ENCODE measurements at places on chromosomes 4 and X.

GRCh38 chr4:53908661-53909078, 155.7 kb downstream of the CHIC2 start:
- DNase-seq: no peak

- no peak for DNase-seq
Measured at GRCh38 chrX:48460606-48461005, 9.5 kb downstream of the SLC38A5 start.

DNA sequence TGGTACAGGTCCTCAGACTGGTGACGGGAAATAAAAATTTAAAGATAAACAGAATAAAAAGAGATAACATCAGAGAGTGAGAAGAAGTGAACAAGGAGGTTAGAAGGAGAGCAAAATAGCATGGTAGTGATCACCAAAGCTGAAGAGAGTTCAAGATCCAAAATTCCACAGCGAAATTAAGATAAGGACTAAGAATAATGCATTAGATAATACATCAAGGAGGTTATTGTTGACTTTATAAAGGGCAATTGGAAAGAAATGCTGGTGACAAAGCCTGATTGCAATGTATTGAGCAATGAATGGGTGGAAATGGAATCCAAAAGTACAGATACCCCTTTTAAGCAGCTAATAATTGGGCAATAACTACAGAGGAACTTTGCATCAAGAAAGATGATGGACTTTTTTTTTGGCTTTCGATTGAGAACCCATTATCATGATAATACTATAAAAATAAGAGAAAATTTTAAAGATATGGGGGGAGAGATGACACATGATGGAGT, 101.6 kb upstream of the MAP9 start:
- no peak for DNase-seq

DNA sequence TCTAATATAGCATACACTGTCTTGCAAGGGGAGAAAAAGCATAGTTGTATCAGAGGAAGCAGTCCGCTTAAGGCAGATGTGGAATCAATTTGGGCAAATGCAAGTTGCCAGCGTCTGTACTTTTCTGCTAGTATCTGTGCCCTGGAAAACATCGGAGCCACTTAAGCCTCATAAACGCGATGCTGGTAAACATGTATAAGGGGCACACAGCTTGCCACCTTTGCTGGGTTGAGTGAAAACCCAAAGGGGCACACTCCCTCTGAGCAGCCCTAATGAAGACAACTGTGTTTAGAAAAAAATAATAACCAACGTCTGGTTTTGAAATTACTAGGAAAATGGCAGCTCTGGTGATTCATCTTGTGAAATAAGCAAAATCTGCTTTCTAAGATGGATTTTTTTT, 24.3 kb downstream of the SMIM20 start:
- DNase-seq: no peak

- DNase-seq: no peak
Measured at GRCh38 chr4:180751009-180751408, 1492.2 kb upstream of the TENM3 start.

DNA sequence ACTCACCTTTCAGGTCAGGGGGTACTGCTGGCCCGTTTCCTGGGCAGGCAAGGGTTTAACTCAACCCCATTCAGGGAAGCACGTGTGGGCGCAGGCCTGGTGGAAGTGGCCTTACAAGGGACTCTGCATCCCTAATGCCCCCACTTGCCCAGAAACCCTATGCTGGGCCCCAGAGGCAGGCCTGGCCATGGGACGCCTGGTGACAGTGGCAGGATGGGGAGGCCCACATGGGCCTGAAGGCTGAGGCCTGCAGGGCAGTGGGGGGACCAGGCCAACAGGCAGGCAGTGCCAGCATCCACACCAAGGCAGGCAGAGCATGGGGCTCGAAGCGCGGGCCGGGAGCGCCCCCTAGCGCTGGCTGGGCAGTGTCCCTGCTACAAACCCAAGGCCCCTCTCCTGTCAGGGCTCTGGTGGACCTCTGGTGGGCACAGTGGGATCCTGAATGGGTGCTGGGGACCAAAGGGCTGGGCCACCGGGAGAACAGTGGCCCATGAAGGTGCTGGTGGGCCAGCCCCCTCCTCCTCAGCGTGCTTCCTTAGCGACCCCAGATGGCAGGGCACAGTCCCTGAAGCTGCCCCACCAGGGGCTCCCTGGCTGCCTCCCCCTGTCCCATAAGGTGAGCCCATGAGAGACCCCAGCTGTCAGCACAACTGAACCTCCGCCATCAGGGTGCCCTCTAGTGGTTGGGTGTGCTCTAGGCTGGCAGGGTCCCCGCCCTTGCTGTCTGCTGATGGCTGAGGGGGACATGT, 16.8 kb downstream of the FGFR3 start:
- peak; percentile 81 for DNase-seq

DNA sequence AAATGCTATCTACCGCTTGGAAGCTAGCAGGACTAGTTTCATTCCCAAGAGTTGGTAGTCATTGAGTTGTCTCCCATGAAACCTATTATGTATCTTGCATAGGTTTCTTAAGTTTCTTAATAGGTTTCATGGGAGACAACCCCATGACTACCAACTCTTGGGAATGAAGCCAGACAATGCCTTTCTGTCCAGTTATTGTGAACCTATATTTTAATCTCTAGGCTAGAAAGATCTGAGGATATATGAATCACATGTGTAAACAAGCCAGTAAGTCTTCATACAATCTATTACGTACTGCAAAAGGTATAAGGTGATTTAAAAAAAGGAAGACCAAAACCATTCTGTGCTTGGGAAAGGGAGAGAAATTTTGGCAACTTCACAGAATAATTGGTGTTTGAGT, 162.6 kb downstream of the INPP4B start:
- DNase-seq: no peak

GRCh38 chr4:138279286-138279685, 37.1 kb upstream of the SLC7A11 start:
- DNase-seq: no peak

- DNase-seq: no peak
Measured at GRCh38 chr4:4854649-4855295, 4.7 kb upstream of the MSX1 start.

GRCh38 chr4:185016101-185016940, 2.0 kb upstream of the HELT start:
- DNase-seq: peak; percentile 34

- DNase-seq: no peak
Measured at GRCh38 chr4:171812333-171812664, 905 bp upstream of the GALNTL6 start.

- no peak for DNase-seq
Measured at GRCh38 chrX:53135581-53135980, 41.6 kb downstream of the KANTR start.

- DNase-seq: no peak
Measured at GRCh38 chr4:98673288-98673644, 14.9 kb upstream of the TSPAN5 start.

GRCh38 chr4:19473569-19473968, 778.1 kb upstream of the SLIT2 start:
- no peak for DNase-seq

- DNase-seq: no peak
Measured at GRCh38 chrX:31070057-31070468, 1.8 kb downstream of the FTHL17 start.

- no peak for DNase-seq
Measured at GRCh38 chrX:85309717-85310116, 65.9 kb downstream of the ZNF711 start.

DNA sequence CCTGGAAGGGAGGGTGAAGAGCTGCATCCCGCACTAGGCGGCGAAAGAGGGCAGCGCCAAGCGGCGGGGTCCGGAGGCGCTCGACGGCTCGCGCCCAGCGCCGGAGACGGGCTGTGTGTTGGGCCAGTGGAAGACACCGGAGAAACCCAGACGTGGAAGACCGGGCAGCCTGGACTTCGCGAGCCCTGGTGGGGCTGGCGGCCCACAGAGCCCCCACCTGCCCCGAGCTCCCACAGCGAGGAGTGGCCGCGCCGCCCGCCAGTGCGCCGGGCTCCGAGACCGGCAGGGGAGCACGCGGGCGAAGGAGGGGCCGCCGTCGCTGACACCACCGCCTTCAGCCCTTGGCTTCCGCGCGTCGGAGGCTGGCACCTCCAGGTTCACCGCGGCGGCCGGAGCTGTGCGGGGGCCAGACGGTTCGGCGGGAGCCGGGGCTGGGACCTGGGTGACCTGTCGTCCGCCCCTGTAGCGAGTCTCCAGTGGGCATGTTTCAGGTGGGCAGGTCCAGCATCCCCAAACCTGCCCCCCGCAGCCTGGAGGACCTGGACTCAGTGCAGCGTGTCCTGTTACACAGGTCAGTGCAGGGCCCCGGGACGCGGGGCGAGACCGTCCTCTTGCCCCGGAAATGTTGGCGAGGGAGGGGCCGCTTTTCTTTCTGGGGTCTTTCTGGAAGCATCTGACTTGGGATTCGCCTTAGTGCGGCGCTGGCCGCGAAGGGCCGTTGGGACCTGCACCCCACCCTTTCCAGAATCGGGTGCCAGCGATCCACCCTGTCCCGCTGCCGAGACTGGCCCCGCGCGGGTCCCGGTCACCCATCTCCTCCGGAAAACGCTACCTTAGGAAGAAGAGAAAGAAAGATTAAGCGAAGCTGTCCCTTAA, 9.6 kb upstream of the INTU start:
- peak; percentile 77 for DNase-seq

DNA sequence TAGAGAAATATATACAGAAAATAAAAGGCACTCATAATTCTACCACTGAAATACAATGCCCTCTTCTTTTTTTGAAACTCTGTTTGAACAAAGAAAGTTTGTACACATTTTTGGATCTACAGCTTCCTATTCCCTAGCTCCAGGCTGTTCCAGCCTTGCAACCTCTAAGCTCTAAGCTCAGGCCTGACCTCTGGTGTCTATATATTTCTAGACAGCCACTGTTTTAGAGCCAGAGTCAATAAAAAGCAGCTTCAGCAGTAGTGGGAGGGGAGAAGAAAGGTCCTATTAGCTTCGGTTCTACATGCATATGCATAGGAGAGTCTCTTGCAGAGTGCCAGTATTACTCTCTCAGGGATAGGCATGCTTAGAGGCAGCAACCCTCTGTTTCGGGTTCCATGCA, 39.7 kb downstream of the CLDN2 start:
- DNase-seq: no peak

GRCh38 chrX:23890933-23891332, 16.8 kb downstream of the APOO start:
- no peak for DNase-seq
